ENCODE measurements at places on chromosomes 1 and 21.

- DNase-seq, result no peak
Measured at GRCh38 chr1:116920211-116920610, 10.5 kb downstream of the PTGFRN start.

DNA sequence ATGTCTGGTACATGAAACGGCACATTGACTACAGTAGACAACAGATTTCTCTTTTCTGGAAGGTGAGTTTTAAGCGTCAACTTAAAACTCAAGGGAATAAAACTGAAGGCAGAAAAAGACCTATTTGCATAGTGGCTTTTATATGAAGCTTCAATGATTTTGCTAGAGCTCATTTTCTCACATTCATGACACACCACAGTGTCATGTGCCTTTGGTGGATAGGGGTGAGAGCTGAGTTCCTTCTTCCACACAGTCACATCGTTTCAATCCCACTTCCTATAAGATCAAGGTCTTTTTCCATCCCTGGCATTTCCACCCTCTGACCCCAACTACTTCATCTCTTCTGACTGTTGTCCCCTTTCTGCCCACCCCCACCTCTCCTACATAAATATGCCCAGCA, 31.0 kb downstream of the IL12RB2 start:
- no peak for DNase-seq

DNA sequence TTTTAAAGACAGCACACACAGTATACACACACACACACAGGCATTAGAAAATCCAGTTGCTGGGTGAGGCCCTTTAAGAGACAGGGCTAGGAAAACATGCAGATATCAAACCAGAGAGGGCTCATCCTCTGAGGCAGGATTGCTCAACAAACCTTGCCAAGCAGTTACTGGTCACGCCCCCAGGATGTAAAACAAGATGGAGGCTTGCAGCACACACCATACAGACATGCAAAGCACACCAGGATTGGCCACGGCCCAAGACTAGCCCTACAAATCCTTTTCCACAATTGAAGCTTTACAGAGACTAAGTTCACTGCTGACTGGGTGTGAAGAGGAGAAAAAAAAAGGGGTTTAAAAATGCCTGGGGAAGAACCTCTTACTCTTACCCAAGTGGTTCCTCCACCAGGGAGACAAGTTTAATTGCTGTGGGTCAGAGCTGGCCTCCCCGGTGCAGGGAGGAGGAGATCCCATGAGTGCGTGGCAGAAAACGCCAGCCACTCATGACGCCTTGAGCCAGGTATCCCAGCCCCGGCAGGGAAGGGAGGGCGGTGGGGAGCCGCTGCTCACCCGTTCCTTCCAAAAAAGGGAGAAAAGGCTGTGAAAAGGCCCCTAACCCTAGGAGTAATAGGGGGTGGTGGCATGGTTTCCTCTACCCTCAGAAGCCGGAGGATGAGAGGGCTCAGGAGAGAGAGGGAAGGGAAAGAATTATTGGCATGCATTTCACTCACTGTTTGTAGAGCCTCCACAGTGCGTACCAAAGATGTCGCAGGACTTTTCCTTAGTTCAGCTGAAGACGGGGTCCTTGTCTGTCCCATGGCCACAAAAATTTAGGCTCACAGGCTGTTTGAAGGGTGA, 594.6 kb upstream of the ZP4 start:
- no peak for DNase-seq

DNA sequence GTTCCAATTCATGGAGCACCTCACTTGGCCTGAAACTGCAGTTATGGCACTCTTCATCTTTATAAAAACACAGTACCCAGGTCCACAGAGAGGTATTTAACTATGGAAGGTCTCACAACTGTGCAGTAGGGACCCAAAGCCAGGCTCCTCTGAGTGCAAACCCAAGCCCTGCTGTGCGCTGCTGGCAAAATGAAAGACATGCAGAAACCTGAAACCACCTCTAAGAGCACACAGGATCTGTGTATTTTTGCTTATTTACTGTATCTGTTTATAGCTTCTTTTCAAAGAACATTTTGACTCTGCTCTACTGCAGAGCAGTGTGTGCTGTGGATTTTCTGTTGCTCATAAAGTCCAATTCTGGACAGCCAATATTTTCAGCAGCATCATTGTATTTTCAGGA, 166.6 kb downstream of the DSCAM start:
- DNase-seq, result no peak

DNA sequence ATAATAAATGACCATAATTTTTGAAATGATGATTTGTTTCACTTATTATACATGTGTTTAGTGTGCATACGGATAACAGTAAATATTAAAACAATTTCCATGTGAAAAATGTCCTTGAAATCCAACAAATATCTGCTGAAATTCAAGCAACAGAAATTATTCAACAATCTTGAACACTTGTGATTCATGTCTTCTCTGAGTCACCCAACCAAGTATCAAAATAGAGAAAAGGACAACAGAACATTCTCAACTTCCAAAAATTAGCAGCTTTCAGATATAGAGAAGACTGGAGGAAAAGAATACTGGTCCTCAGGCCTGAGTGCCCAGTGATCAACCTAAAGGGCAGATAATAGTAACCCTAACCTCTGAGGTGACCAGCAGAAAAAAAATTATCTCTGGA, 90.8 kb downstream of the VAV3 start:
- no peak for DNase-seq

- no peak for DNase-seq
Measured at GRCh38 chr1:161115132-161115711, 2.6 kb downstream of the PFDN2 start.

DNA sequence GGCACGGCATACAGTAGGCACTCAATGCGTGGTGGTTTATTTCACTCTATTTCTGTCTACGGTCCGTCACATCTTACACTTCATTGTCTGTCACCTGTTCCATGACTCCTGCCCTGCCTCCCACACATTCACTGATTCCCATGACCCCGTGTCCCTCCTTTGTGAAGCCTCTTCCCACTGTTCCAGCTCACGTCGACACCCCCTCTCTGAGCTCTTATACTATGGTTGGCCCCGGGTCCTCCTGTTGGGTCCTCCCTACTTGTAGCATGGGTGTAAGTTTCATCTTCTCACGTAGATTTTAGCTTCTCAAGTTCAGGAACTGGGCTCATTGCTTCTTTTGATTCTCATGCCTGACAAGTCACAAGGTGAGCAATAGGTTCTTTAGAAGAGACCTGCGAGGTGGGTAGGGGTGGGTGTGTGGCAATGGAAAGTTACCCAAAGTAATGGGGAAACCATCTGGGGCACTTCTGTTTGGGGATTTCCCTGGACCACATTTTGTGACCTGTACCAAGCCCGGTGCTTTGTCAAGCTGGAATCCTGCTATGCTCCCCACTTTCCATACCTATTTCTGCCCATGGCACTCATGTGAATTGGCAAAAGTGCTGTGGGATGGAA, 22.1 kb upstream of the IL10 start:
- no peak for DNase-seq

DNA sequence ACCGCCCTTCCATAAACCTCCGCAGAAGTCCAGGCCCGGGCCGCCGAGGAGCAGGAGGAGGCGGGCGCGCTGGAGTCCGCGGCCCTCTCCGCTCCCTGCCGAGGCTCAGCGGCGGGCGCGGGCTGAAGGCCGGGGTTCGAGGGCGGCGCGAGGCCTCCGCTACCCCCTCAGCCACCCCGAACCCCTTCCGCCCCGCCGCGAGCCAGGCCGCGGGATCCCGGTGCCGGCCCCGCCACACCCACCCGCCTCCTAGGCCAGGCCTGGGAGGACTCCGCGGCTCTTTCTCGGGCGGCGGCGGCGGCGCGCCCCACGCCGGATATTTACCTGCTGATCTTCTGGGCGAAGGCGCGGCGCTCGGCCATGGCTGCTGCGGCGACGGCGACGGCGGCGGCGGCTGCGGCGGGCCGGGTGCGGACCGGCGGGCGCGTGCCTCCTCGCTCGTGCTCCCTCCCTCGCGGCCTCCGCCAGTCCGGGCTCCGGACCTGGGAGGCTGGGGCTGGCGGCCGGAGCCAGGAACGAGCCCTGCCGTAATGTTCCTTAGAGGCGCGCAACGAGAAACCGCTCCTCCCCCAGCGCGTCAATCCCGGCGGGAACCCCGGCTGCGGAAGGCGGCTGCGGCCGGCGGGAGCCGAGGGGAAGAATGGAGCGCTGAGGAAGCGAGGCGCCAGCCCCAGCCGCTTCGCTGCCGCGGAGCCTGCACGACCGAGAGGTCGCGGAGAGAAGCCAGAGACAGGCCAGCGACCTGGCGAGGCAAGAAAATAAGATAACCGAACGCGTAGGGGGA, at the start of gene DOCK7:
Gene DOCK7 (minus strand): TSS at position 484 of the 784 bp plus-strand sequence. CDS start 122 bp downstream, at position 362.
- DNase-seq, result peak; percentile 19

- no peak for DNase-seq
Measured at GRCh38 chr1:24379733-24380315, 33.8 kb downstream of the STPG1 start.

- DNase-seq, result no peak
Measured at GRCh38 chr1:153679337-153680119, 1.0 kb downstream of the NPR1 start.

DNA sequence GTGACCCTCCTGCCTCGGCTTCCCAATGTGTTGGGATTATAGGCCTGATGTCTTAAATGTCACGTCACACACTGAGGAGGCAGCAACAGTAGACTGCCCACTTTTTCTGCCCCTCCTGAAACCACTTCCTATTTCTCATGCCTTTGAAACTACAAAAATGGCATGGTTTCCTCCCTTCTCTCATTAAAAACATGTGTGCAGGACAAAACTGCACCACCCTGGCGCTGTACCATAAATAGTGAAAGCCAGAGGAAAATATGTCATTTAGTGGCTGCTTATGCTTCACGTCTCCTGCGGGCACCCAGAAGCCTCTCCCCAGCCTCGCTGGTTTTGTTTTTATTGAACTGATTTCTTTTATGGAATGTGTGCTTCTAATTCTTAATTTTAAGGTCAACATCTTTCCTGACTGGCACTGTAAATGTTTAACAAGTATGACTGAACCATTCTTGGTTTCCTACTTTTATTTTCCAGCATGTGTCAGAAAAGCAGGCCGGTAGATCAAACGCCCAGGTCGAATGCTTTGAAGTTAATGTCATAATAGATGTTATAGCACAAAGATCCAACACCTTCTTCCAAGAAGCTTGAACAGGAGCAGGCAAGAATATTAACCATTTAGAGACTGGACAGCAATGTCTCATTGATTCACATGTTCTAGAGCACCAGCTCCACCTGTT, 59.6 kb upstream of the C1orf87 start:
- no peak for DNase-seq

DNA sequence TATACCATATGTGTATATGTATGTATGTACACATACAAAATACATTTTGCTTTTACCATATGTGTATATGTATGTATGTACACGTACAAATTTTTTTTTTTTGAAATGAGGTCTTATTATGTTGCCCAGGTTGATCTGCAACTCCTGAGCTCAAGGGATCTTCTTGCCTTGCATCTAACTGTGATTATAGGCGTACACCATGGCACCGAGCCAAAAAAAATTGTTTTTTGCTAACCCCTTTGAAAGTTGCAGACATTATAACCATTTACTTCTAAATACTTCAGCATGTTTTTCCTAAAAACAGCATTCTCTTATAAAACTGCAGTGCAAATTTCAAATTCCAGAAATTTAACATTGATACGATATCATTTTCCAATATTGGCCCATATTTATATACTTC, 147.0 kb downstream of the POU2F1 start:
- DNase-seq, result no peak

Data from stimulated activated CD4-positive, alpha-beta T cell treated with anti-CD3 and anti-CD28 coated beads, Interleukin-1b, Interleukin-23, amount 100 ng/mL, for 24 hours (primary cell).